ENCODE measurements at places on chromosomes 7 and 10.

- peak; percentile 79 for DNase-seq
Observed at GRCh38 chr7:12607134-12607533, 36.6 kb downstream of the SCIN start.

DNA sequence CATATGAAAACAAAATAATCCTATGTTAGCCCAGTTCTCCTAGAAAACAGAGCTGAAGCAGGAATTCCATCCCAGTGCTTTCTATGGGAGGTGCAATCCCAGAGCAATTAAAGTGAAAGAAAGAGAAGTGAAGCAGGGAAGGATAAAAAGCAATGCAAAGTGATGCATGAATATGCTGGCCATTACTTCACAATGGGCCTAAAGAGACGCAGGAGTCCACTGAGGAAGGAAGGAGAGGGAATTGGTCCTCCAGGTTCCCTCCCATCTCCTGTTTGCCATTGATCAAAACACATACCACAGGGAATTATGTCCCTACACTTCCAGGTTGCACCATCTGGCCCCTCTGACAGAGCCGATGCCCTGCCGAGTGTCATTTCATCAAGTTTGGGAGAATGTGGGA, 392.2 kb upstream of the NFE2L3 start:
- DNase-seq = no peak

- no peak for DNase-seq
Observed at GRCh38 chr10:113663908-113664307, at the start of gene NRAP. NRAP (minus strand) TSS chr10:113664041; CDS start chr10:113663882, 159 bp downstream.

- DNase-seq = no peak
Observed at GRCh38 chr10:1048349-1048731, 579 bp downstream of the IDI1 start.

- DNase-seq = no peak
Observed at GRCh38 chr7:99667179-99667578, 12.6 kb downstream of the CYP3A5 start.

- no peak for DNase-seq
Observed at GRCh38 chr7:155721056-155721455, 76.6 kb downstream of the RBM33 start.

DNA sequence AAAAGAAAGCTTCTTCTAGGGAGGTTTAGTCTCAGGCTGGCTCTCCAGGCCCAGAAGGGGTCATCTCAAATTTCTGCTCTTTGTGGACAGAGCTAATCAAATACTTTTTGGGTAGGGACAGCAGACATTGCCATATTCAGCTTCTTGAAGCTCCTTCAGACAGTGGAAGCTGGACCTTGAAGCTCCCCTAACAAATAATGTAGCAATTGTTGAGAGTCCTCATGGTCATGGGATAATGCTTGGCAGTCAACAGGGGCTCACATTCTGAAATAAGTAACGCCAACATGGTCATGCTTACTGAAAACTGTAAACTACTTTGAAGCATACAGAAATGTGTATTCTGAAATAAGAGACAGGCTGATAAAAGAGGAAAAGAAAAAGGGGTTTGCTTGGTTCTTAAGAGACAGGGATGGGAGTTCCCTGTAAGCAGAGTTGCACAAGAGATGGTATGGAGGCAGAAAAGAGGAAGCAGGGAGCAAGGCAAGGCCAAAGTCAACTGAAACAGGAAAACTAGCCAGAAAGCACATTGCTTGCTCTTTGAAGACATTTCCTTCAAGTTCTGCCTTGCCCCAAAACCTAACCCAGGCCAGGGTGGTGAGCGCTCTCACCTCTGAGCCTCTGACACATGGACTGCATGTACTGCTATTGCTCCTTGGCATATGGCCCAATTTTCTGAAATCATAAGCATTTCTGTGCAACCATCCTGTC, 53.1 kb upstream of the KMT2E start:
- no peak for DNase-seq

GRCh38 chr10:79256264-79256806, 90.9 kb upstream of the PPIF start:
- no peak for DNase-seq

GRCh38 chr10:129498680-129499079, 31.6 kb downstream of the MGMT start:
- DNase-seq = no peak

DNA sequence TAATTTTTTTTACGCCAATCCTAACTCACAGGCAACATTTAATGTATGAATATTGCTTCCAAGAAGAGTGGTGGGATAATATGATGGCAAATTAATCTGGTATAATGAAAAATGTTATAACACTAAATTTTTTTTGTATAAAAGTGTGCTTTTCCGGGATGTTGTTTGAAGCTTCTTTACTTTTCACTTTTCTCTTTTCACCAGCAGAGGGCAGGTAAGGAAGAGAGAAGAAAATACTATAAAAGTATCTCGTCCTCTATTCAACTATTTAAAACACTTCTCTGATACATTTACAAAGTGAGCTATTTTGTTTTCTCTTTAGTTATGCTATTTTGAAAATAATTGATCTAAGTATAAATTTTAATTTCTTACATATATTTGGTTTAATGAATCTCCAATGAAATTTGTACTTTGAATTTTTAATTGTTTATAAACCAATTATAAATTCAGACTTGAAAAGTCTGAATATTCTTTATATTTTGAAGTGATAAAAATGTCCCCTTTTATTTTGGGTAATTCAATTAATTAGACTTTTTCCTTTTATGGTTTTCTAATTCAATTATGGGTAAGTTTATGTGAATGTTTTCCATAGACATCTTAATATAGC, 20.7 kb upstream of the CFTR start:
- peak; percentile 14 for DNase-seq

- no peak for DNase-seq
Observed at GRCh38 chr10:125878957-125879835, 1.9 kb downstream of the DHX32 start.

DNA sequence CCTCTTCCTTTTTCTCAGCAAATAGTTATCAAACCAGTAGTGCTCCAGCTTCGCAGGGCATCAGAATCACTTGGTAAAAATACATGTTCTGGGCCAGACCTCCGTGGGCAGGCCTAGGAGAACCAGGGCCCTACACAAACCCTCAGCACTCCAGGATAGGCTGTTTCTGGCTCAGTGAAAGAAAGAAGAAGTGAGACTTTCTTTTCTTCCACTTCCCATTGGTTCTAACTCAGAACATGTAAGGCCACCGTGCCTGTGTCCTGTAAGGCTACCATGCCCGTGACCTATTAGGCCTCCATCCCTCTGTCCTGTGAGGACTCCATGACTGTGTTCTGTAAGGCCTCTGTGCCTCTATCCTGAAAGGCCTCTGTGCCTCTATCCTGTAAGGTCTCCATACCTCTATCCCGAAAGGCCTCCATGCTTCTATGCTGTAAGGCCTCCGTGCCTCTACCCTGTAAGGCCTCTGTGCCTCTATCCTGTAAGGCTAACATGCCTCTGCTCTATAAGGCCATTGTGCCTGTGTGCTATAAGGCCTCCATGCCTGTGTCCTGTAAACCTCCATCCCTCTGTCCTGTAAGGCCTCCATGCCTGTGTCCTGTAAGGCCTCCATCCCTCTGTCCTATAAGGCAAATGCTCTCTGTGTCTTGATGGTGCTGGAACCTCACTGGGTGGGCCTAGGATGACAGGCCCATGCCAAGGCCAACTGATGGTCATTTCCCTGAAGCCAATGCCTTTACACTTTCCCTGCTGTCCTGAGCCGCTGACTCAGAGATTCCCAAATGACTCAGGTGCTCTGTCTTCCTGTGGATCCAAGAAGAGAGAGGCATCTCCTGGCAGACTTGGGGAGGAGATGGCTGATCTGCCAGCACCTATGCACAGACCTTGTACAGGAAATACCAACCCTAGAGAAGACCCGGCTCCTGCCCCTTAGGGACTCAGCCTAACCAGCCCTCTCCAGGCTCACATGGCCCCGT, 96.6 kb upstream of the CACUL1 start:
- no peak for DNase-seq

- no peak for DNase-seq
Observed at GRCh38 chr7:9645756-9646155, 1212.3 kb downstream of the NXPH1 start.

- DNase-seq = no peak
Observed at GRCh38 chr10:122549636-122550035, 10.9 kb upstream of the DMBT1 start.

- DNase-seq = no peak
Observed at GRCh38 chr10:122854648-122855047, 9.0 kb upstream of the CUZD1 start.

DNA sequence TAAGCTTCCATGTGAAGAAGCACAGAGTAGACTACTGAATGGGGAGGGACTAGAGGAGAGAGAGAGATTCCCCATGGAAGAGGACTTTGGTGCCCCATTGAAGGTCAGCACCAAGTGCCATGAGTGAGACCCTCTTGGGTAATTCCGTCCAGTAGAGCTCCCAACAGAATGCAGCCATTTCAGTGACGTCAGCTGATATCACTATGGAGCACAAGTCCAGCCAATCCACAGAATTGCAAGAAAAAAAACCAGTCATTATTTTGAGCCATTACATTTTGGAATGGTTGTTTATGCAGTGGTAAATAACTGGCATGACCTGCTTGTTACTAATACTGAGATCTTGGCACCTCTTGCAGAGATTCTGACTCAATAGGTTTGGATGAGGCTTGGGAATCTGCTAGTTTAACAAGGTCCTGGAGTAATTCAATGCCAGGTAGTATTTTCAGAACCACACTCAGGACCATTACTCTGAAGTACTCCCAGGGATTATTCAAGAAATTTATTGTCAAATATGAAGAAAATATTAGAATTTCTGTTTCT, 52.6 kb upstream of the SP8 start:
- DNase-seq = no peak

DNA sequence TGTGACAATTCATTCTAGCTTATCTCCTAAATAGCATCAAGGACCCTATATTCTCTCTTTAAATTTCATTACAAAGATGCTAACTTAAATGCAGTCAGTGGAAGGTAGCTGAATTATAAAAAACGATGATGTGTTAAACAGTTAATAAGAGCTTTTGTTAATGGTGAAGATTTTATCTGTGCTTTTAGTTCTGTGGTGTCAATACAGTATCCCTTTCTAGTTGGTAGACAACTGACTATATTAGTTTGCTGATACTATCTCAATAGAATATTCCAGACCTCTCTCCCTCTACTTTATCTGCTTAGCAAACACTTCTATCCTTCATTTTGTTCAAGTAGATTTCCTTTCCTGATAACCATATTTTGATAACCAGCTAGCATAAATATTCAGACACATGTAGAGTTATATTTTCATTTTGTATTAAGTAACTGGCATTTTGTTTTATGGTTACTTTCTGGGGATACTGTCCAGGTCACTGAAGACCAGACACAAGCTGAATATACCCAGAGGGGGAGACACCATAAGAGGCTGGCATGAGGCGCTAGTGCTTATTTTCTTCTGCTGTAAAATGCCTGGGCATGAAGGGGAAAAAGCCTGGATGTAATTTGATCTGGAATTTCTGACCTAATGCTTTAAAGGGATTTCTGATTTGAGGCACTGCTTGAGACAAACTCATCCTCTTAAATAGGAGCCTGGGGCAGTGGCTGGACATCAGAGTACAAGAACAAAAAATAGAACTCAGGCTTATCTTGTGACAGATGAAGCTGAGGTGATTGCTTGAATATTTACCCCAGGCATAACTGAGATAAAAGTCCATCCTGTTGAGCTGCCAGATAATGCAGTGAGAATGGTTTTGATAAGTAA, 197.5 kb downstream of the MALRD1 start:
- DNase-seq = no peak

- no peak for DNase-seq
Observed at GRCh38 chr7:95608359-95609173, 12.2 kb upstream of the PDK4 start.

DNA sequence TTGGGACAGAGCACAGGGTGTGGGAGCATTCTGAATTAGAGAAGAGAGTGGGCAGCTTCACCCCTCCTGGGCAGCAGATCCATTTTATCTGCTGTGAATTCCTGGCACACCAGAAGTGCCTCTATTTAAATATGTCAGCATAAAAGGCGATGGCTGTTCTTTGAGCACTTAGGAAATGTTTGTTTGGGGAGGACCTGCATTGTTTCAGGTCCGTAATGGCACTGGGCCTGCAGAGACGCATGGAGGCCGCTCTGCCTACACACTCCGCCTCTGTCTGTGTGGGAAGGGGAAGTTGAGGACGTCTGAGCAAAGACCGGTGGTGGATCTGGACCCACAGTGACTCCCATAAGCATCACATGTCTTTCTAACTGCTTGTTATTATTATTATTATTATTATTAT, 253.2 kb downstream of the CAMK1D start:
- DNase-seq = no peak

DNA sequence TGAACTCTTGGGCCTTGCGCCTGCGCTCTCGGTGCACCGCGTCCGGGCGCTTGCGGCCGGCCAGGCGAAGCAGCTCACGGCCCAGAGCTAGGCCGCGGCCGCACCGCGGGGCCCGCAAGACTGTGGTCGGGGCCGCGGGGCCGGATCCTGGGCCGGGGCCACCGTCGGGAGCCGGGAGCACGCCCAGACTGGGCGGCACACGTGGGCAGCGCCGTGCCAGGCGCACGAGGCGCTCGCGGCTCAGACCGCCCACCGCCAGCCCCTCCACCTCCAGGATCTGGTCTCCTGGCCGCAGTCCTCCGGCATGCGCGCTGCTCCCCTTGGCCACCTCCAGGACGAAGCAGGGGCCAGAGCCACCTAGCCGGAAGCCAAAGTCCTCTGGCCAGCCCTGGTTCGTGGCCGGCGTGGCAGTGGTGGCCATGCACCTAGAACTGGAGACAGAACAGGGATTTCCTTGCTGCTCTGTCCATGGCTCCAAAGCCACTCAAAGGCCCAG, at the start of gene GRID2IP:
TSS of gene GRID2IP (minus strand) at position 446 of the 496 bp plus-strand sequence. CDS start at position 421, 25 bp downstream.
- DNase-seq = no peak

GRCh38 chr10:132841615-132841975, 55.6 kb upstream of the NKX6-2 start:
- DNase-seq = no peak
